ENCODE measurements at places on chromosomes 6 and 20. TPM values are rescaled to one million over a fixed set of nuclear protein-coding genes. Genes with fewer than 3 reads are reported as not detected.

GRCh38 chr6:117617210-117618035, 15.1 kb upstream of the GOPC start:
- peak overlapping the region; percentile 66 for H3K27ac ChIP-seq
- H3K27me3 ChIP-seq = peaks cover 4% of the 10 kb centered on the region
- H3K36me3 ChIP-seq = no peaks in the 10 kb centered on the region
- DNase-seq = no peak

DNA sequence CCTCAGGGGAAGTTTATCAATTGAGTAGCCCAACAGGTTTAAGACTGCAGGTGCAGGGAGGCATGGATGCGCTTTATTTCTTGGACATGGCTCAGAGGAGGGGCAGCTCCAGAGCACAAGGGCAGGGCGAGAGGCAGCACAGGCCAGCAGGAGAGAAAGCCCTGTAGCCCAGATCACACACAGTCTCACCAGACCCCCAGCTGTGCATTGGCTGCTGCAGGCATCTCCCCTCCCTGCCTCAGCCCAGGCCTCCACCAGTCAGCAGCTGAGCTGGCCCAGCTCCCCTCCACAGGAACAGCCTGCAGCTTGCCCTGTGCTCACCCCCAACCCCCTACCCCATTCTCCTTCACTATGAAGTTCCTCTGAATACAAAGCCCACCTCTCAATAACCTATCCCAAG, 24.7 kb downstream of the MRPL14 start:
- no peak for DNase-seq
- peaks cover 18% of the 10 kb centered on the region for H3K4me1 ChIP-seq
- peak overlapping the region; percentile 23 for H3K27ac ChIP-seq
- no peak overlapping the region for H3K4me3 ChIP-seq
- H3K36me3 ChIP-seq = peaks cover 33% of the 10 kb centered on the region
- no peaks in the 10 kb centered on the region for H3K27me3 ChIP-seq

DNA sequence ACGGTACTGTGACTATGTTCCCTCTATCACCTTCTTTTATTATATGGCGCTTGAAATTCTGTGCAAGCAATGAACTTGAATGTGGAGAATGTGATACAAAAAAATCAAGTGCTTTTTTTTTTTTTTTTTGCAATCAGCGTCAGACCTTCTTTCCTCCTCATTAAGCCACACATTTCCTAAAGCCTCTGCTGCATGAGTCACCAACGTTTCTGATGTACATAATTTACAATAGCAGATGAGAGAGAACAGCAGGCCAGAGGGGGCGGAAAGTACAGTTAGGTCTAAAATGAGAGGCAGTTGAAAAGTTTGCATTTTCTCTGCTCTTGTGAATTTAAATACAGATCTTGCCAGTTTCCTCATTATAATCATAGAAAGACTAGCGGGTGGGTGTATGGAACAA, 114.6 kb upstream of the RIPOR2 start:
- DNase-seq = peak; percentile 83
- H3K36me3 ChIP-seq = no peaks in the 10 kb centered on the region

DNA sequence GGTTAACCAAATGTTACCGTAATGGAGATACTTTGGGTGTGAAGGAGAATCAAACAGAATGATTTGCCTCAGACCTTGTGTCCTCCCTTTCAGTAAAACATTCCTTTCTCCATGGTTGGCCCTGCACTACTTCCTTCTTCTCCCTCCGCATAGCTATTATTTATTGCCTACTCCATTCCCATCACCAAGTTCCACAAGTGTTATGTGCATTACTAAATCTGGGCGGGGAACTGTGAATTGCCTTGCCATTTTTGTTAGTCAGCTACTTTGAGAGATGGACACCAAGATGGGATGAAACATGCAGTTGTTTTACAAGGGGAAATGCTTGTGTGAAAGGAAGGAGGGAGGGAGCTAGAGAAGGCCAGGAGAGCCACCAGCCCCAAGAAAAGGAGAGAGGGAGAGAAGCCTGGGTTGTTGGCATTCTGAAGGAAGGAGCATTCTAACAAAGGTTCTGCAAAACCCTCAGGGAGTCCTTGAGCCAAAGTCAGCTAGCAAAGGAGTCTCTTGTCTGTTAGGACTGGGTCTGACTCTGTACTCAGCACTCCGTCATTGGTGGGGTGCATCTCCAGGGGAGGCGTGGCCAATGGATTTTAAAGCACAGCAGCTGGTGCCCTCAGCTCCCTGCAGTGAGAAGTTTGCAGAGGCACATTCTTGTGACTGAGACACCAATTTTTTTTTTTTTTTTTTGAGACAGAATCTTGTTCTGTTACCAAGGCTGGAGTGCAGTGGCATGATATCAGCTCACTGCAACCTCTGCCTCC, 83.6 kb upstream of the CHD6 start:
- H3K4me1 ChIP-seq = peaks cover 2% of the 10 kb centered on the region
- H3K4me3 ChIP-seq = no peak overlapping the region
- H3K36me3 ChIP-seq = no peaks in the 10 kb centered on the region
- DNase-seq = no peak
- H3K27ac ChIP-seq = no peak overlapping the region

DNA sequence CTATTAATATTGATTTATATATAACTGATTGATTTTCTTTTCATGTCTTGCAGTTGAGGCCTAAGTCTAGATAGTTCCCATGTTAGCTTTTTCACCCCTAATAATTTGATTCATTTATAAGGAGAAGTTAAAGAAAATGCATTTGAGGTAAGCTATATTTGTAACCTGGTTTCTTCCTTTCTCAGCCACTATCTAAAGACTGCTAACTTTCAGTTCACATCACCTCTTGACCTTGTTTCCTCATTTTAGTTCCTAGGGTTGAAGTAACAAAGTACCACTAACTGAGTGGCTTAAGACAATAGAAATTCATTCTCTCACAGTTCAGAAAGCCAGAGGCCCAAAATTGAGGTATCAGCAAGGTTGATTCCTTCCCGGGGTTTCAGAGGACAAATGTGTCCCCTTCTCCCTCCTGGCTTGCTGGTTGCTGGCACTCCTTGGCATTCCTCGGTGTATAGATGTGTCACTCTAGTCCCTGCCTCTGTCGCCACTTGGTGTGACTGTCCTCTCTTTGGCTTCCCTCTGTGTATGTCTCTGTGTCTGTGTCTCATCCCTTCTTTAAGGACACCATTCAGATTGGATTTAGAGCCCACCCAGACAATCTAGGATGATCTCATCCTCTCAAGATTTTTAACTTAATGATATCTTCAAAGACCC, 55.9 kb upstream of the C20orf144 start:
- no peak overlapping the region for H3K27ac ChIP-seq
- no peaks in the 10 kb centered on the region for H3K27me3 ChIP-seq
- DNase-seq = no peak
- H3K4me1 ChIP-seq = peaks cover 18% of the 10 kb centered on the region
- H3K36me3 ChIP-seq = peaks cover 26% of the 10 kb centered on the region

DNA sequence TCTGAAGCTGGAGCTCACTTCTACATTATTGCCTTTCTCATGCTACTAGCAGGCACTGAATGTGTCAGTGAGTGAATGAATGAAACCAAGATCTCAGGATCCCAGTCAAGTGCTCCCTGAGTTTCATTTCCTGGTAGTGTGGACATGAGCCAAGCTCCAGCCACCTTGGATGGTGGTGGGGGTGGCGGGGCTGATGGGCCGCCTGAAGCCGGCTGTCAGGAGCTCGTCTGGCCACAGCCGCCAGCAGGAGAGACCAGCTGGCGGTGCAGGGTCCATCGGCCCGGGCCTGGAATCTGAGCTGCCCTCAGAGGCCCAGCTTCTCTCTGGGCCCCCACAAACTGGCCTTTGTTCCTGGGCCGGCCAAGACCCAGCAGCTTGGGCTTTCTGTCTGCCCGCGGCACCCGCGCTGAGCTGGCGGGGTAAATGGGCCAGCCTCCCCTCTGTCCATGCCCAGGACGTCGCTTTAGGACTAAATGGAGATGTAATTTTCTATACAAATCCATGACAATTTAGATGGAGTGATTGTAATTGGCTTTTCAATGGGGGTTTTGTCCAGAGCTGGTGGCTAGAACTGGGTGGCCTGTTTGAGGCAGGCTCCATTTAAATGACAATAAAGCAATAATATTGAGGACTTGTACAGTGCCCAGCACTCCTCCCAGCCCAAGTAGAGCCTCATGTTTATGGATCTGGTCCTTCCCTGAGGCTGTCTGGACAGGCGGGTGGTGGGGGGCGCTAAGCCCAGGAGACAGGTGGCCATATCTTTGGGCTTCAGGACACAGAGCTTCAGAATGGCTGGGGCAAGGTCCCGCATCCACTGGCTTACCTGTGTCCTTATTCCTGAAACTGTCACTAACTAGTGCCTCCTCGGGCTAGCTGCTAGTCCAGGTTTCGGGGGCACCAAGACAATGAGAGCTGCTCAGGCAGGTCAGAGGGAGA, 43.5 kb downstream of the NOL4L start:
- peaks cover 51% of the 10 kb centered on the region for H3K4me1 ChIP-seq
- DNase-seq = no peak
- H3K36me3 ChIP-seq = peaks cover 11% of the 10 kb centered on the region
- no peak overlapping the region for H3K4me3 ChIP-seq

GRCh38 chr6:149847939-149848267, 16.3 kb downstream of the LRP11 start:
- H3K4me3 ChIP-seq = no peak overlapping the region
- no peak for DNase-seq
- peaks cover 18% of the 10 kb centered on the region for H3K4me1 ChIP-seq
- H3K36me3 ChIP-seq = no peaks in the 10 kb centered on the region
- peaks cover 20% of the 10 kb centered on the region for H3K27me3 ChIP-seq
- no peak overlapping the region for H3K27ac ChIP-seq

- H3K36me3 ChIP-seq = no peaks in the 10 kb centered on the region
- no peak overlapping the region for H3K27ac ChIP-seq
- no peak overlapping the region for H3K4me3 ChIP-seq
- H3K27me3 ChIP-seq = peaks cover 24% of the 10 kb centered on the region
- no peaks in the 10 kb centered on the region for H3K4me1 ChIP-seq
- no peak for DNase-seq
Observed at GRCh38 chr6:105035299-105035698, 78.4 kb downstream of the LIN28B start.

DNA sequence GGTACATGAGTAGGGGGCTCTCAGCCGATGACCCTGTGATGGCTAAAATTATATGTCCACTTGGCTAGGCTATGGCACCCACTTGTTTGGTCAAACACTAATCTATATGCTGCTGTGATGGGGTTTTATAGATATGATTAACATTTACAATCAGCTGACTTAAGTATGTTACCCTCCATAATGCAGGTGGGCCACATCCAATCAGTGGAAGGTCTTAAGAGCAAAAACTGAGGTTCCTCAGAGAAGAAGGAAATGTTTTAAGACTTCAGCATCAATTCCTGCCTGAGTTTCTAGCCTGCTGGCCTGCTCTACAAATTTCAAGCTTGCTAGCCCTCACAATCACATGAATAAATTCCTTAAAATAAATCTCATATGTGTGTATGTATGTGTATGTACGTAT, 18.9 kb upstream of the MAK start:
- peaks cover 2% of the 10 kb centered on the region for H3K4me1 ChIP-seq
- H3K36me3 ChIP-seq = no peaks in the 10 kb centered on the region
- H3K27ac ChIP-seq = no peak overlapping the region
- H3K27me3 ChIP-seq = no peaks in the 10 kb centered on the region
- DNase-seq = no peak

DNA sequence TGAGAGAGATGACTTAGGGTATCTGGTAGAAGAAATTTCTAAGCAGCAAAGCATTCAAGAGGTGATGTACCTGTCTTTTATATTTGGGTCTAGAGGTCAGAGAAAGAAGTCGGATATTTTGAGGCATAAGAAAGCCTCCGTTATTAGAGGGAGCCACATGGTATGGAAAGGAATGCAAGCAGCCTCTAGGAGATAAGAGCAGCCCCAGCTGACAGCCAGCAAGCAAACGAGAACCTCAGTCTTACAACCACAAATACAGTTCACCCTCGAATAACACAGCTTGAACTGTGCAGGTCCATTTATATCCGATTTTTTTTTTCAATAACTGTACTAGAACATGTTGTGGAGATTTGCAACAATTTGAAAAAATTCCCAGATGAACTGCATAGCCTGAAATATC, 190.7 kb upstream of the VGLL2 start:
- no peaks in the 10 kb centered on the region for H3K4me1 ChIP-seq
- no peak for DNase-seq
- H3K36me3 ChIP-seq = no peaks in the 10 kb centered on the region
- no peak overlapping the region for H3K27ac ChIP-seq
- H3K27me3 ChIP-seq = no peaks in the 10 kb centered on the region
- H3K4me3 ChIP-seq = no peak overlapping the region

DNA sequence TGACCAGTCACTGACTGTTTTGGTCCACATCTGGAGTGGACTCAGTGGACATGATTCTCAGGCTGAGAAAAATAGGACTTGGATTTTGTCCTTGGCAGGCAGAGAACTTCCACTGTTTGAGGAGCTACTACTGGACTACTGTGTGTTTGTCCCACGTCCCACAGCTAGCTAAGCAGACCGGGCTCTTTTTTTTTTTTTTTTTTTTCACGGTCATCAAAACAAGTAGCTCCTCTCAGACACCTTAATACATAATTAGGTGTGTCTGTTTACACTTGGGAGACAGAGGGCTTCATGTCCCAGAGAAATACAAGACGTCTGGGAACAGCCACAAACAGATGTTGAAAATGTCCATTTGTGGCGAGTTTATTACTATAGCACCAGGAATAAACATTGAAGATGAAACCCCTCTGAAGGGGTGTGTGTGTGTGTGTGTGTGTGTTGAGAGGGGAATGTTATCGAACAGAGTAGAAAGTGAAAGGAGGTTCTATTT, 155.0 kb upstream of the SUPT3H start:
- H3K4me1 ChIP-seq = peaks cover 13% of the 10 kb centered on the region
- peak overlapping the region; percentile 34 for H3K27ac ChIP-seq
- H3K27me3 ChIP-seq = no peaks in the 10 kb centered on the region
- no peak overlapping the region for H3K4me3 ChIP-seq
- no peak for DNase-seq

DNA sequence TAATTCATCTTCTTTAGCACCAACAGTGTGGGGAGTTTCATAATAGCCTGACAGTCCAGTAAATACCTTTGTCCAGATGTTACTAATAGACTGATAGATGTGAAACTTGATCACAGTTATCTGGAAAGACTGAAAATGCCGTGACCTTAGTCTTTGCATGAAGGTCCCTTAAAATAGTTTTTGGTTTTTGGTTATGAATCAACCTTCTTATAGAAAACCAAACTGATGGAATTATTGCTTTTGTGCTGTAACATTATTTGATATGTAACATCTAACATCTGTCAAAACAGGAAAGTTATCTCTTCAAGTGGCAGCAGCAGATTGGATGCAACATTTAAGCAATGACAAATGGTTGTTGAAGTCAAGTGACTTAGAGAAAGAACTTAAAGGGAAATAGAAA, 190.4 kb downstream of the DOK5 start:
- peaks cover 5% of the 10 kb centered on the region for H3K4me1 ChIP-seq
- no peak overlapping the region for H3K4me3 ChIP-seq
- H3K27ac ChIP-seq = no peak overlapping the region
- H3K27me3 ChIP-seq = peaks cover 14% of the 10 kb centered on the region
- no peaks in the 10 kb centered on the region for H3K36me3 ChIP-seq

The POM121L2 gene
- total RNA-seq = not detected

Data from activated CD4-positive, alpha-beta T cell treated with anti-CD3 and anti-CD28 coated beads, Interleukin-2, amount 10 ng/mL, durations not matched to agents 24 days and 14 days (primary cell).